Femur (tissue), 1 donor: ENCODE measurements at places on chromosomes 1 and 21.

- DNase-seq = no peak
Measured at GRCh38 chr21:19171585-19171984, 768.0 kb upstream of the TMPRSS15 start.

DNA sequence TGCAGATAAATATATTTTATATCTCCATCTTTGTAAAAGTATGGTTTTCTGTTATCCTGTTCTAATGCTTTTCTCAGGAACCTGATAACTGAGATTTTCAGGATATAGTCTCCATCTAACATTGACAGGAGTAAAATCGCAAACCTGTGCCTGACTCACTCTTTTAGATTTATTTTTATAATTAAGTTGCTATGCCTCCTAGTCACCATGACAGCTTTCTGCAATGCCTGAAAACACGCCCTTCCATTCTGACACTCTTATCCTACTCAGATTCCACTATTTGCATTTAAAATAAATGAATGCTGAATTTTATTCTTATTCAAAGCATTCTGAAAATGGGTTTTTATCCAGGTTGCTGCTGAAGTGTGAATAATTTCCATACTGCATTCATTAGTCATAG, 62.8 kb downstream of the RGS21 start:
- DNase-seq = no peak

GRCh38 chr1:106755682-106756406, 300.6 kb upstream of the PRMT6 start:
- no peak for DNase-seq

- DNase-seq = no peak
Measured at GRCh38 chr1:150809651-150810050, 1.6 kb upstream of the CTSK start.

DNA sequence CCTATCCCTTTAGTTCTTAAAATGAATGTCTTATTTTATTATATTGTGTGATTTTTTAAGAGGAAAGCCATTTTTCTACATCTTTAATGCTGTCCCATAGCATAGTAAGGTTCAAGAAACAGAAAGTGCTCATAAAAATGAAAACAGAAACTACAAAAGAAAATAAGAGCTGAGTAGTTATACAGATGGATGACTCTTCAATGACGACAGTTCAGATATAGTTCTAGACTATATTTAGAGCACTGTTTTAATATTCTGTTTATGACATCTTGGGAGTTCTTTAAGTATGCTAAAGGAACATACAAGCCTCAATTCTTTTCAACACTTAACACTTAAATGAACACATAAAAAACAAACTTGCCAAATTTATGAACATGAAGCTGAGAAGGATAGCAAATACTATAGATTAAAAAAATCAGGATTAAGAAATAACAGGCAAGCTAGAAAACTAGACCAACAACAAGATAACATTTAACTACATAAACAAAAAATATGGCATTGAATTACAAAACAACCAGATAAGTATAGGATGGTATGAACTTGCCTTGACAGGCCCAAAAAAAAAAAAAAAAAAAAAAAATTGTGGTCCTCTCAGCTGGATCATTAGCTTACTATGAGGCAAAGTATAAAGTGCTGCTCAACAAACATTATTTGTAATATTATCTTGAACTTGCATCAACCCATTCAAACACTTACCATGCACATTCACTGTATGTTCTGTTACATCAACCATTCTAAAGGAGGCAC, 87.9 kb downstream of the ZZZ3 start:
- no peak for DNase-seq

DNA sequence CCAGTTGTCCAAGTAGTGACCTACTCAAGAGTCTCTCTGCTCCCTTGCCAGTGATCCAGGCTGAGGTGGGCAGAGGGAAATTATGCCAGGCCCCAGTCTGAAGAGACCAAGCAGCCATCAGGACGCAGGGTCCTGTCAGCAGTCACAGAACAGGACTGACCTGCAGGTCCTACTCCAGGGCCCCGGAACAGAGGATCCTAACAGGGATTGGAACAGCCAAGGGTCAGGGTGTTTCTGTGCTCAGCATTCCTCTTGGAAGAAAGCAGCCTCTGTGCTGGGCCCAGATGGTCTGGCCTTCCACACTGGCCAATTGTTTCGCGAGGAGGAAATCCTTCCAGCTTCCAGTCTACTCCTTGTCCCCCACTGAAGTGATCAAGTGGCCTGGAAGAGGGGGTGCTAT, 41.6 kb upstream of the USP1 start:
- DNase-seq = no peak

GRCh38 chr21:39662411-39662953, 49.7 kb downstream of the B3GALT5 start:
- DNase-seq = no peak
